MCF 10A (cell line): ENCODE measurements at places on chromosomes 2 and 18.

- DNase-seq = no peak
Observed at GRCh38 chr2:241030333-241030680, 31.9 kb downstream of the SNED1 start.

GRCh38 chr2:177252808-177253531 is 11.6 kb downstream of the NFE2L2 start:
- DNase-seq = no peak

DNA sequence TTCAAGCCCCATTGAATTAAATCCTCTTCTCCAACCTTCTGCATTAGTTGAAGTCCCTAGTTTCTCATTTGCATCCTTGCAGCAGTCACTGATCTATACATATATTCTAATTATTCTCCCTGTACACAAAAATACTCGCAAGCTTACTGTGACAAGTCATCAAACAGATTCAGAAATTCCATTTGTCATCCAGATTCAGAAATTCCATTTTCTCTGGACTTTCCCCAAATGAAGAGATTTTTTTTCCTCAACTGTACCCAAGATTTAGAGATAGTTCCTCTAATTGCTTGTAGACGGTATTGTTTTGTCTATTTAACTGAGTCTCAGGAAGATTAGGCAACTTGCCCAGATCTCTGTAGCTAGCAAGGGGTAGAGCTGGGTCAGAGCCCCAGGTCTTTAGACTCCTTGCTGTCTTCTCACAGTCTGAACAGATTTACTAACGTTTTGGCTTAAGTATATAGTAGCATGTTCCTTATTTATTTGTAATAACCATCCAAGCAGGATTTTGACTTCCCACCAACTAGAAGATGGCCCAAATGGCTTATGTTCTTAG is 34.2 kb downstream of the RAB12 start:
- no peak for DNase-seq

GRCh38 chr2:45543257-45543656 is 67.8 kb downstream of the SRBD1 start:
- no peak for DNase-seq

DNA sequence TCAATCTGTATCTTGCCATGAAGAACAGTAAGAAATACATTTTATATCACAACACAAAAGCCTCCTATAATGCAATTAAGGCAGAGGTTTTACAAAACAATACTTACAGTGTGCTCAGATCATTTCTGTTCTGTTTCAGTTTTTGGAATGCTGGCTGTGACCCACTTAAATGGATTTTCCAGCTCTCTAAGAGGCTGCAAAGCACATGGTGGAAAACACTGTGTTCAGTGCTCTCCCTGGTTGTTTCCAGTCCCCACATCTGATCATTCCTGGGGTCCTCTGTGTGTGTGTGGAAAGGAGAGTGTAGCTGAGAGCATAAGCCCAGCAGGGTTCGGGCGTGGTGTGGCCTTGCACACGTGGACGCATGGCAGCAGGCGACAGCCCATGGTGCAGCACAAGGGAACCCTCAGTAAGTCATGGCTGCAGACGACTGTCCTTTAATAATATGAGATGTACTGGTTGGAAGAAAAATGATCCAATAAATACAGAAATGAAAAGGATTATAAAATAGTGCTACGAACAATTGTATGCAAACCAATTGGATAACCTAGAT is 95.6 kb downstream of the FAM210A start:
- no peak for DNase-seq

GRCh38 chr2:156907806-156908205 is 349.7 kb upstream of the GALNT5 start:
- peak; percentile 43 for DNase-seq

GRCh38 chr2:186559370-186559769 is 30.5 kb upstream of the ITGAV start:
- DNase-seq = no peak

- no peak for DNase-seq
Observed at GRCh38 chr2:154495455-154495868, 203.0 kb upstream of the KCNJ3 start.

DNA sequence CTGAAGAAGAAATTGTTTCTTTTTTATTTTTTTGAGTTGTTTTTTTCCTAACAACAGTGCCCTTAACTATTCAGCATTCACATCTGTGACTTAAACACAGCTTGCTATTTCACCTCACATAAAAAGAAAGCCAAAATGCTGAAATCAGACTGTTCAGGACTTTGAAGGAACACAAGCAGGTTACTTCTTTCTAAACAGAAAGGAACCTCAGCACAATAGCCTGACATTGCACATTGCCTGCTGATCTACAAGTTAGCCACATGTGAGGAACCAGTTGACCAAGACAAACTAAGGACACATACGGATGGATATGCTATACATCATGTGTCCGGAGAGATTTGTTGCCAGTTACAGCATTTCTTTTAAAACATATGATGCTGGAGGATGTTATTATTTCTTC is 331.1 kb downstream of the FSIP2 start:
- DNase-seq = no peak
